GM19239 (cell line): ENCODE measurements at places on chromosomes 16 and 17.

GRCh38 chr16:54385141-54385540, 98.6 kb upstream of the IRX3 start:
- DNase-seq = no peak

DNA sequence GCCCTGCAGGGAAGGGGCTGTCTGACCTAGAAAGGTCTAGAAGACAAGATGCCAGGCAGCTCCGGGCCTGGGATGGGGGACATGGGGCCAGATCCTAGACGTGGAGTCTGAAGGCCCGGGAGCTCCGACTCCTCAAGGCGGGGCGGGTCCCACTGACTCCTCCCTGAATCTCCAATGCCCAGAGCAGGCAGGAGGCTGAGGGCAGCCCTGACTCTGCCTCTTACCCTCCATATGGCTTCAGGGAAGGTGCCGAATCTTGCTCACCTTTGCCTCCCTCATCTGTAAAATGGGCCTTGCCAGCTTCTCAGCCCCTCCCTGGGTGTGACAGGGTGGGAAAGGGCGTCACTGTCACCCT, 14.8 kb downstream of the VASN start:
- DNase-seq = no peak

DNA sequence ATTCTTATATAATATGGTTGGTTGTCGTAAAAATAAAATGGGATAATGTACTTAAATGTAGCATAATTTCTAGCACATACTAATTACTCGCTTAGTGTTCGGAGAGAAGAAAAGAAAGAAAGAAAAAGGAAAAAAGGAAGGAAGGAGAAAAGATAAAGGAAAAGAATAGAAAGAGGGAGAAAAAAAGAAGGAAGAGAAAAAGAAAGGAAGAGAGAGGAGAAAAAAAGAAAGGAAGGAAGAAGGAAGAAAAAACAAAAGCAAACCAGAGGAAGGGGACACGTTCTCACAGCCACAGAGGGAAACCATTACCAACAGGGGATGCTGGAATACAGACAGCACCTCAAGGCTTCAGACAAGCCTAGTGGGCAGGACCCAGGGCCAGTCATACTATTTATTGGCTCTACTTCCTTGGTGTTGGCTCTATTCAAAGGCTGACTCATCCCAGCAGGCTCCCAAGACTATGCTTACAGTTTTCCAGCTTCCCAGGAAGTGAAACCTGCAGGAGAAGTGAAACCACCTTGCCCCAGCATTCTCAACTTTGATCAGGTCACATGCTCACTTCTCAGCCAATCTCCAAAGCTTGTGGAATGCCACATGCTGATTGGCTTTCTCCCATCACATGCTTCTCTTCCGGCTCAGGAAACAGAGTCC, 273.5 kb upstream of the IRX5 start:
- no peak for DNase-seq

DNA sequence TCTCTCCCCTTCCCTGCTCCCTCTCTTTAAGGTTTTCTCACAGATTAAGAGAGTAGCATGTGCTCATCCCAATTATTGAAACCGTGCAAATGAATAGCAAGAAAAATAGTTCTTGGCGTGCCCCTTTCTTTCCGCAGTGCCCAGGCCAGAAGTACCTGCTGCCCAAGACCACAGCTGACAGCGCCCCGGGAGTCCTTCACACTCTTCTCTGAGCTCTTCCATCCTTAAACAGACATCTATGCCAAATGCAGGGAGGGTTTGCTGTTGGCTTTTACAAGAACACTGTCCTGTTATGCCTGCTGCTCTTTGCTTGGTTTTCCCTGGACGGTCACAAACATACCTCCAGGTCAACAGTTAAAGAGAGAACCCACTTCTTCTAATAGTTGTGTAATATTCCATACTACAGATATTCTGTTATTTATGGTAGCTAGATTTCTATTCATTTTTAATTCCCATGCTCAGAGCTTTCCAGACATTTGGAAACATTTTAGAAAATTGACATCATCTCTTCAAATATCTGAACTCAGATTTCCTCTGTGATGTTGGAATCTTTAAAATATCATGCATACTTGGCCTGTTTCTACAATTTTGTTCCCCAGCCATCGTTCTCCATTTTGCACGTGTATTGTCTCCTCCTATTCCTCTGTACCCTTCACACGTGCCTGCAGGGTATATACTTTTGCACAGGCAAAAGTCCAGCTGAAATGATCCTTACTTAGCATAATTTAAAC, 416.7 kb downstream of the WWOX start:
- DNase-seq = no peak

GRCh38 chr17:32355649-32356377, 5.9 kb downstream of the ZNF207 start:
- DNase-seq = no peak

GRCh38 chr16:82195917-82196494, 26.0 kb upstream of the MPHOSPH6 start:
- no peak for DNase-seq

DNA sequence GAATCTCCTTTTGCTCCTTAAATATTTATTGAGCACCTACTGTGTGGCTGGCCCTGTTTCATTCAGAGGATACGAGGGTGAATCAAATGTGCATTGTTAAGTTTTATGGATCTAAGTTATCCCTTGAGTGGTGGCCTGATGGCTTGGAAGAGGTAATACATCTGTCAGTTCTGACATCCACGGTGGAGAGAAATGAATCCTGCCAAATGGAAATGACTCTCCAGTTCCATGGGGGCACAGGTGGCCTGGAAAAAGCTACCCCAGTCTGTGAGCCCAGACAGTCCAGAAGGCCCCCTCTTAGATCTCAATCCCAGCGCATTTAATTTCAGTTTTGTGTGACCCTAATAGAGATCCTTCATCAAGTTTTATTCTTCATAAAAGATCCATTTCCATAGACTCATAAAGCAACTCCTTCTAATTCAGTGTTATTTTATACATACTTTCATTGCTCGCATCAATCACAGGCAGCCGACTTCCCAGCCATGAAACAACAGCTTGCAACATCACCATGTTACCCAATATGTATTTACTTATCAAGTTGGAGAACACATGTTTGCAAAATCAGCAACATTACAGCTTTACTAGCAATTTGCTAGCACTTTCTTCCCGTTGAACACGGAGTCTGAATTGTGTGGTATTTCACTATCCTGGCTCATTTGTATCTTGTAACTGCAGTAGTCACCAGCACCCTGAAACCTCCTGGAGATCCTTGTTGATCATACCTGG, 334.8 kb upstream of the HSBP1 start:
- DNase-seq = no peak

DNA sequence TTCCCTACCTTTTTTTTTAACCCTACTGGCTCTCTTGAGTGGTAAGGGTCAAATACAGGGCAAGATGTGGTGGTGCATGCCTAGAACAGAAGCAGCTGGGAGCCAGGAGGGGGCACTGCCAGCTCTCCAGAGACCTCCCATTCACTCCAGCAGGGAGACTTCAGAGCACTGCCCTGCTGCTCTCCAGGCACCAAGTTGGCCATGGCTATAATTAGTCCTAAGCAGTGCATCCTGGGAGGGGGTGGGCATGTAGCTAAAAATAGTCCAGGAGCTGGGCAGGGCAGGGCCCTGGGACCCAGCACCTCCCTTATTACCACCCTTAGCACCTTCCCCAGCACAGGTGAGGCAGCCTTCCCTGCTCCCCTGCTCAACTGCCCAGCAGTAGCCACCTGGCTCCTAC, 3.5 kb downstream of the CORO6 start:
- no peak for DNase-seq

- peak; percentile 62 for DNase-seq
These were observed 58.3 kb downstream of the SPACA3 start for GRCh38 chr17:33049781-33050414.

- DNase-seq = no peak
These were observed 505.4 kb upstream of the RBFOX1 start for GRCh38 chr16:6827267-6827666.

DNA sequence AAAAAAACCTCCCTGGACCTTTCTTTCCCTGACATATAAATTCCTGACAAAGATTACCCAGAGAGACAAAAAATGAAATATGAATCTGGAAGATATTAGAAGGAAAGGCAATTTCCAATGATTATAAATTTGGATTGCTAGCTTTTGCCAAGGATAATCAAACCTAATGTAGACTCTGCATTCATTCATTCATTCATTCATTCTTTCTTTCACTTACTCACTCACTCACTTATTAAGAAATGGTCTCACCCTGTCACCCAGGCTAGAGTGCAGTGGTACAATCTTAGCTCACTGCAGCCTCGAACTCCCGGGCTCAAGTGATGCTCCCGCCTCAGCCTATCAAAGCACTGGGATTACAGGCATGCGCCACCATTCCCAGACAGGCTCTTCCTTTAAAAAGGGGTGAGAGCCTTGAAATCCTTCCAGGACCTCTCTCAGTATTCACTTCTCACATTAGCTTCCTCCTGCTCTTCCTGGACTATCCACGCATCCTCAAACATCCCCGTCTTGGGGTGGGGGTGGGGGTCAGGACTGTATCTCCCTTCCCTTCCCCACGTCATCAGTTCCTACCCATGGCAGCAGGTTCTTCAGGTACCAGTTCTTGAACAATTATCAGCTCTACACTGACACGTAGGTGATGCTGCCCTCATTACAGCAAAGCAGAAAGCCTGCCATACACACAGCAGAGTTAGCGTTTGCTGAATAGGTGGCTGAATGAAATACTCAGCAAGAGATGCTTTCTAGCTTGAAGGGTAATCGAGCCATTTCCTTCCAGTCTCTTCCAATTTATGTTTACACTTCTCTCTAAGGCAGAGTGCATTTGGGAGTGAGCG, 19.8 kb downstream of the PRPSAP1 start:
- no peak for DNase-seq

DNA sequence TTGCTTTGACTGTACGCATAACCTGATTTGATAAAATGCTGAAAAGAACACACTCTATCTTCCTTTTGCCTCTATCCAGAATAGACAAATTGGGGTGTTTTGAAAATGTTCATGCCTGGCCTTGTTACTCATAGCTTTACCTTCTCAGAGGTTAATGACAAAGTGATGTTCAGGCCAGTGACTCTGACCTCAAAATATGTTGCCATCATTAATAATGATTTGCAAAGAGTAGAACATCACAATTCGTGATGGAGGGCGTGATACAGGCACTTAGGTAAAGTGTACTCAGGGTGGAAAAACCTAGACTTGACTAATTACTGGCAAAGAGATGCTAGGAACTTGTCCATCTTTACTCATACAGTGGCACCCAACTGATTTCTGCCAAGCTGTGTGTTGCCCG, 656.6 kb upstream of the SOX9 start:
- DNase-seq = no peak

GRCh38 chr16:9689597-9689996, 492.6 kb downstream of the GRIN2A start:
- DNase-seq = no peak

GRCh38 chr16:31508706-31509195, 560 bp upstream of the RUSF1 start:
- no peak for DNase-seq

GRCh38 chr16:11398851-11399250, 53.6 kb downstream of the RMI2 start:
- DNase-seq = no peak

DNA sequence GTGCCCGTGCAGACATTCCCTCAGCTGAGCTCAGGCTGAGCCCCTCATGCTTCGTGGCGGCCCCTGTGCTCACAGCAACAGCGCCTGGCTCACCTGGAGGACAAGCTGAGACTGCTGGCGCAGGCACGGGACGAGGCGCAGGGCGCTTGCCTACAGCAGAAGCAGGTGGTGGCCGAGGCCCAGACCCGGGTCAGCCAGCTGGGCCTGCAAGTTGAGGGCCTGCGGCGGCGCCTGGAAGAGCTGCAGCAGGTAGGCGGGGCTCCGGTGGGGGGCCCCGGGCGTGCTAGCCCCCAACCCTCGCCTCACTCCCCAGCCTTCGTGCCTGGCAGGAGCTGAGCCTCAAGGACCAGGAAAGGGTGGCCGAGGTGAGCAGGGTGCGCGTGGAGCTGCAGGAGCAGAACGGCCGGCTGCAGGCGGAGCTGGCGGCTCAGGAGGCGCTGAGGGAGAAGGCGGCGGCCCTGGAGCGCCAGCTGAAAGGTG, 1.4 kb upstream of the RAC3 start:
- DNase-seq = no peak

GRCh38 chr16:79400462-79401149, 199.9 kb downstream of the MAF start:
- DNase-seq = no peak

- no peak for DNase-seq
These were observed 74.7 kb downstream of the WIPI1 start for GRCh38 chr17:68382582-68383085.

DNA sequence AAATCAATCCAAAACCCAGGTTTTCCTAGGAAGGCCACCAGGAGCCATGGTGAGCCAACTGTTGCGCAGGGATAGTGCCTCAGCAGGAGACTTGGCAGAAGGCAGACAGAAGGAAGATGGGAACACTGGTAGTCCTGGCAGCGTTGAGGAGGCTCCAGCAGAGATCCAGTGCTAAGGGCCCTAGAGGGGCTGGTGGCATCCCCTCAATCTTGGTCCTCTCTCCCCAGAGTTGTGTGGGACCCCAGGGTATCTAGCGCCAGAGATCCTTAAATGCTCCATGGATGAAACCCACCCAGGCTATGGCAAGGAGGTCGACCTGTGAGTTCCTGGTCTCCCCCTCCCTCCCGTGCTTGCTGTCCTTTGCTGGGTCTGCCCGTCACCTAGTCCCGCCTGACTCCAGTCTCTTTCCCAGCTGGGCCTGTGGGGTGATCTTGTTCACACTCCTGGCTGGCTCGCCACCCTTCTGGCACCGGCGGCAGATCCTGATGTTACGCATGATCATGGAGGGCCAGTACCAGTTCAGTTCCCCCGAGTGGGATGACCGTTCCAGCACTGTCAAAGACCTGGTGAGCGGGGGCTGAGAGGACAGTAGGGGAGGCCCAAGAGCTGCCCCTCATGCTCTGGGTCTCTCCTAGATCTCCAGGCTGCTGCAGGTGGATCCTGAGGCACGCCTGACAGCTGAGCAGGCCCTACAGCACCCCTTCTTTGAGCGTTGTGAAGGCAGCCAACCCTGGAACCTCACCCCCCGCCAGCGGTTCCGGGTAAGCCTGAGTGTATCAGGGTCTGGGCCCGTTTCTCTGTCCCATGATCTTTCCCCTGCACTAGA, 5.7 kb downstream of the CFAP119 start:
- DNase-seq = no peak

DNA sequence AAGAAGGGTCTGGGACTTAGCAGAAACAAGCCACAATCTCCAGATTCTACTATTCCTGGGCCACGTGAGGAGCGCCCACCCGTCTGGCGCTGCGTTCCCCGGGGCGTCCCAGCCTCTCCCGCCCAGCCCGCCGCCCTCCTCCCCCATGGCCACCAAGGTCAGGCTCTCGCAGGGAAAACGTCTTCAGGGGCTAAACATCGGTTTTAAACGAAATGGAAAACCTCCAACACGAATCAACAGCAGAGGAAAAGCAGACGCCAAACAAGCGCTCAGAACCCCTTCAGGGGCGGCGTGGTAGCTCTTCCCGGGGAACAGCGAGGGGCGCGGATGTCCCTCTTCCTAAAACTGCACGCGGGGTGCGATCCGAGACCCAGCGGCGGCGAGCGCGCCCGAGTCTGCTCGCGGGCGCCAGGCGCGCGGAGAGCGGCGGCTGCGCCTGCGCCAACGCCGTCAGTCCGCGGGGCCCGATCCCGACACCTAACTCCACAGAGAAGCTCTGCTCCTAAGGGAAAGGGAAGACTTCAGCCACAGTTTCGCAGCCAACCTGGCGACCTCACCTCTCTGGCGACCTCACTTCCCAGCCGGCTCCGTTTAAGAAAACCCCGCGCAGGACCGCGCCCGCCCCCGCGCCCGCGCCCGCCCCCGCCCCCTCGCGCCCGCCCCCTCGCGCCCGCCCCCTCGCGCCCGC, 505 bp upstream of the COG1 start:
- peak; percentile 76 for DNase-seq

- no peak for DNase-seq
These were observed 233.6 kb downstream of the CPPED1 start for GRCh38 chr16:12570046-12570618.

GRCh38 chr16:16124974-16125373, 98.3 kb downstream of the ABCC6 start:
- DNase-seq = no peak

GRCh38 chr16:13193721-13194120, 292.3 kb downstream of the SHISA9 start:
- DNase-seq = no peak
